Tibial nerve (tissue), 4 donors: ENCODE measurements at places on chromosomes 7 and 10.

GRCh38 chr10:62587011-62587410, 212.8 kb downstream of the ZNF365 start:
- no peak for DNase-seq

DNA sequence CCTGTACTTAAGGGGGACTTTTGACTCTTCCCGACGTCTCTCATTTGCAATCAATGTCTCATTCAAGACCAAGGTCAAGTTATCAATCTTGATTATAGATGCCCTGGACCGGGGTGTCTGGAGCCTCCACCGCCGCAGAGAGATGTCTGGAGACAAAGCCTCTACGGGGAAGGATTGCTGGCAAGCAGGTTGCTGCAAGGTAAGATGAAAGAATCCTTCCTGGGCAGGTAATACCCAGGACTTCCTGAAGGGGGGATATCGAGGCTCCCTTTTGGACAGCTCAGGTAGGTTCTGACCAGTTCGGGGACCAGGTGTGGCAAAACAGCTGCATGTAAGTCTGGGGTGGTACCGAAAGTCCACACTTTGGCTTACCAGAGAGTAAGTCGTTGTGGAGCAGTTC, 12.5 kb upstream of the CUX1 start:
- no peak for DNase-seq

- DNase-seq = peak; percentile 23
Observed at GRCh38 chr10:119896937-119897770, 4.6 kb downstream of the SEC23IP start.

DNA sequence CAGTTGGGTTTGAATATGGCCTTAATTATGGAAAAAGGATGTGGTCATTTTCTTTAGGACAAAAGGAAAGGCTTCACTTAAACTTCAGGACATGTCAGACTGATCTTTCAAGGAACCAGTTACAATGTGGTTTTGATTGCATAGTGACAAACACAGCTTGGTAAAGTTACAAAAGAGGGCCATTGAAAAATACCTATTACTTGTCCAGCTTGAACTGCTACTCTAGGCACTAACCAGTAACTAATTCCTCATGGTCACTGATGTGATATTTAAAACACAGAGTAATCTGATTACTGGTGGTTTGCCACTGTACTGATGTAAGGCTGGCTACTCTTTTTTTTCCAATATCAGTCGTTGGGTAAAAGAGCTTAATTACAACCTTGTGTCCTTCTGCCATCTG, 22.6 kb downstream of the TES start:
- DNase-seq = no peak

- no peak for DNase-seq
Observed at GRCh38 chr10:11407939-11408338, 203.5 kb downstream of the USP6NL start.

DNA sequence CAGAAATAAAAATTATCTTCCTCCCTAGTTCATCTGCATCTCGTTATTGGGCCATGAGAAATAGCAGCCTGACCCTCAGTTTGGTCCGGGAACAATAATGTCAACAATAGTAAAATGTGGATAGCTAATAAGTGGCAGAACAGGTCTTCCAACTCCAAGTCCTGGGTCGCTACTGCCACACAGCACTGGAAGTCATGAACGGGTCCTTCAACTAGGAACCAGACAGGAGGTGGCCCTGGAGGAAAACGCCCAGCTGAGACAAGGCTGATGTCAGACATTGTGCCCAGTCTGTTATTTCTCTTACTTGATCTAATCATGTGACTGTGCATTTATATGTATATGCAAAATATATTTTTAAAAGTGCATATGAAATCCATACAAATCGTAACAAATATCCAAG, 51.8 kb downstream of the PYROXD2 start:
- no peak for DNase-seq

DNA sequence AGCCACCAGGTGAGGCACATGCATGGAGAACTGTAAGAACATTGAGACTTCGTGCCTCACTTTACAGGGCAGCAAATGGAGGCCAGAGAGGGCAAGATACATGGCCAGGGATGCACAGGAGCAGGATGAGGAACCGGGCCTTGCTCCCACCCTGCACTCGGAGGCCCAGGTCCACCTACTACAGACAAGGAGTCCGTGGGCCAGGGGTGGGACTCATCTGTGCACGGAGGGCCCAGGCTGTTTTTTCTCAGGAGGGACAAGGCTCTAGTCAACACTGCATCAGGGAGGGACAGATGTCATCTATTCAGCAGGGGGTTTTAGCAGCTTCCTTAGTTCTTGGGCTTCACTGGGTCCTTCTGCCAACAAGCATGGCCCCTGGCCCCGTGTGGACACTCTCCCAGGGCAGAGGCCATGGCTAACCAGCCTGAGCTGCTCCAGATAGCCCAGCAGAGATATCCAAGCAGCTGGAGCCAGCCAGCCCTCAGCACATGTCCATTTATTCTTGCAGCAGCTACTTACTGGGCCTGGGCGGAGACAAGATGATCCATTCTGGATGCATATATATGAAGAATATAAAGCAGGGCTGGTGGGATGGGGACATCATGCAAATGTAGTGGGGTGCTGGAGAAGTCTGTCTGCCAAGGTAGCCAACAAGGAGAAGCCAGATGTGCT, 134.5 kb upstream of the RET start:
- DNase-seq = no peak

- DNase-seq = no peak
Observed at GRCh38 chr10:121974019-121974534, 940 bp downstream of the NSMCE4A start.

DNA sequence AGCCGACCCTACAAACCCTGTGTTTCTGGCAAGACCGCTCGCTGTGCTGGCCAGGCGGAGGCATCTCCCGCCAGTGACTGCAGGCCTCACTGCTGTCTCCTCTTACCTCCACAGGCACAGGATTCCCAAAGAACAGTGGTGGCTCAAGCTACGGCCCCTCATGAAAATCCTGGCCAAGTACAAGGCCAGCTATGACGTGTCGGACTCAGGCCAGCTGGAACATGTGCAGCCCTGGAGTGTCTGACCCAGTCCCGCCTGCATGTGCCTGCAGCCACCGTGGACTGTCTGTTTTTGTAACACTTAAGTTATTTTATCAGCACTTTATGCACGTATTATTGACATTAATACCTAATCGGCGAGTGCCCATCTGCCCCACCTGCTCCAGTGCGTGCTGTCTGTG, 36.2 kb downstream of the PITRM1 start:
- DNase-seq = no peak

- no peak for DNase-seq
Observed at GRCh38 chr7:100612730-100613390, 520 bp downstream of the MOSPD3 start.

DNA sequence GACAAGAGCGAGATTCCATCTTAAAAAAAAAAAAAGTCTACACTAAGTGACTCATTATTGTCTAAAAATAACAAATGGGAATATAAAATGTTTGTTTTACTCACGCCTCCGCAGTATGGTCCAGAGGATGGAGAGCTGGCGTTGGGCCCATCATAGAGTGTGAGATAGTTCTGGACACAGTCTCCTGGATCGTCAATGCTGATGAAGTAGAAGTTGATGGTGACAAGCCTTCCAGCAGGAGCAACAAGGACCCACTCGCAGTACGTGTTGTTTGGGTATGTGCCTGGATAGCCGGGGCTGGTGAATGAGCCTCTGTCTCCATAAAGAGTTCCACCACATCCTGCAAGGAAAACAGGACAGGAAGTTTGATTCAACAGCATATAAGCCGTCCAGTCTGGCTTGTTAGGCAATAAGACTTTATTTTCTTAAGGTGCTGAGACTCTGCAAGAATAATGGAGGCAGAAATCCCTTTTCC, 11.5 kb upstream of the RSU1 start:
- DNase-seq = no peak
